ENCODE measurements at places on chromosomes 2 and 18.

GRCh38 chr2:144372410-144373080, 147.4 kb downstream of the ZEB2 start:
- peak; percentile 44 for DNase-seq

DNA sequence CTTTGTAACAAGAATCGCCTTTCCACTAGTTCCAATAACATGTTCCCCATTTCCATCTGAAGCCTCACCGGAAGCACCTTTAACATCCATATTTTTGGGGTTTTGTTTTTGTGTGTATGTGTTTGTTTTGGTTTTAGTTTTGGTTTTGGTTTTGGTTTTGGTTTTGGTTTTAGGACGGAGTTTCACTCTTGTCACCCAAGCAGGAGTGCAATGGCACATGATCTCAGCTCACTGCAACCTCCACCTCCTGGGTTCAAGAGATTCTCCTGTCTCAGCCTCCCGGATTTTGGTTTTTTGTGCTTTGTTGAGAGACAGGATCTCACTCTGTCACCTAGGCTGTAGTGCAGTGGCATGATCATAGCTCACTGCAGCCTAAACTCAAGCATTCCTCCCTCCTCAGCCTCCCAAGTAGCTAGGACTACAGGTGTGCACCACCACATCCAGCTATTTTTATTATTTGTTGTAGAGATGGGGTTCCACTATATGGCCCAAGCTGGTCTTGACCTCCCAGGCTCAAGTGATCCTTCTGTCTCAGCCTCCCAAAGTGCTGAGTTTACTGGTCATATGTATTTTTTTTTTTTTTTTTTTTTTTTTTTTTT, 36.3 kb downstream of the TGOLN2 start:
- no peak for DNase-seq

- no peak for DNase-seq
Observed at GRCh38 chr2:45962177-45962921, 310.9 kb downstream of the PRKCE start.

DNA sequence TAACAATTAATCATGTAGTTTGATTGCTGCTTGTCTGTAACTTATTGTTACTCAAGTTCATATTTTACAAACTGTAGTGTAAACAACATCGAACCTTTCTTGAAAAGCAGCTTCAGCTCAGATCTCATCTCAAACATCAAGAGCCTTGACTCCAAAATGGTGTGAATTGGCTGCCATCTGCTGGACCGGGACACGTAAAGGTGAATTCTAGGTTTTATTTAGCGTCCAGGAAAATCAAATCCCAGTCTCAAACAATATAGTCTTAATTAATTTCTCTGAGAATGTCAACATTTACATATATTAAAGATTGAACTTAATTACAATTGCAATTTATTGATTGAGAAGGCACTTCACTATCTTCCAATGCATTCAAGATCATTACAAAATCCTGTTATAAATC, 453.0 kb downstream of the GALR1 start:
- no peak for DNase-seq

DNA sequence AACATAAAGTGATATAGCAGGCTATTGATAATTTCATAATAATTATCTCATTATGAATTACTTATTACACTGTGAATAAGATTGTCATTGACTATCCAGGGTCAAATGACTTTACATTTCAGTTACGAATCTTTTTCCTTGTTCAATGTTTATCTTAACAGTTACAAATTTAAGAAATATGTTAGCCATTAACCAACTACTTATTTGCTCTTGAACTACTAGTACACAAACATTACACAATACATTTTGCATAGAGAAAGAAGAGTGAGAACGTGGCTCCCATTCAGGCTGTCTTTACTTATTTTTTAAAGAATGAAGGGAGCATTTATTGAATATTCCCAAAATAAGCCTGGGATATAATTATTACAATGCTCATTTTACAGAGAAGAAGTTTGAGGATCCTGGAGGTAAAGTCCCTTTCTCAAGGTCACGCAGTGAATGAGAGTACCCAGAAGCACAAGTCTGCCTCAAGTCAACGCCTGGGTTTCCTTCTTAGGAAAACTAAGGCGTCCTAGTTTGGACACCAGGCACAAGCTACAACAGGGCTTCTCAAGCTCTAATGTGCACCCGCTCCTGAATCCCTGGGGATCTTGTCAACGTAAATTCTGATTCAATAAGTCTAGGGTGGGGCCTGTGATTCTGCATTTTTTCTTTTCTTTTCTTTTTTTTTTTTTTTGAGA, 164.2 kb downstream of the FIGN start:
- DNase-seq = no peak

DNA sequence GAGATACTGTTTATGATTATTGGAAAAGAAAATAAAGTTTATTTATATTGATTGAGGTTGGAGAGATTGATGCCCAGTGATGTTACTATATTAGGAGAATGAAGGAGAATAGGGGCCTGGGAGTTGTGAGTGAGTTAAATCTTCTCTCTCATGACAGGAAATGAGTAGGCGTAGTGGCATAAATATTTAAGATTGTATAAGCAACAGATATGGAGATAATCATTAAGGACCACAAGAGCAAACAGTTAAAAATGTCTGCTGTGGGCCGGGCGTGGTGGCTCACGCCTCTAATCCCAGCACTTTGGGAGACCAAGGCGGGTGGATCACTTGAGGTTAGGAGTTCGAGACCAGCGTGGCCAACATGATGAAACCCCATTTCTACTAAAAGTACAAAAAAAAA, 62.7 kb downstream of the PTRHD1 start:
- no peak for DNase-seq

DNA sequence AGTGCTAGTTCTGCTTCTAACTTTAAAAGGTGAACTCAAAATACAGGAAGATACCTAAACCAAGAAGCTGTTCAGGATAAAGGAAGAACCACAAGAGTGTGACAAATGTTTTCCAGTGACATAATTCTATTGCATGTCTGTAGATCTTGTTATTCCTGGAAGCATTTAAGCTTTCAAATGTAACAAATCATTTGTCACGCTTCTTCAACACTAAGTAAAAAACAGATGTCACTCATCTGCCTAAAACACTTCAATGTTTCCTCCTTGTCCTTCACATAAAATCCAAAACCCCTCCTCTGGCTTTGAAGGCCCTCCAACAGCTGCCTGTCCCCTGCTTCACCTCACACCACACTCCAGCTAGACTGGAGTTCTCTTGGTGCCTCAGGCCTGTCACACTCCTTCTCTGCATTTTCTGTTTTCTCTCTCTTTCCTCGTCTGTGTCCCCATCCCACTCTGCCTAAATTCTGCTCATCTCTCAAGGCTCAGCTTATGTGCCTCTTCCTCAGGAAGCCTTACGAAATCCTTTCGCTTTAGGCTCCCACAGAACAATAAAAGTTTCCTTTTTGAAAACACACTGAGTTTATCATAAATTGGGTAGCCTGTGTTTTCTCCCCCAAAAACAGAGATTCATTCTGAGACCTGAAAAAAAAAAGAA, 6.4 kb upstream of the CLEC4F start:
- no peak for DNase-seq

DNA sequence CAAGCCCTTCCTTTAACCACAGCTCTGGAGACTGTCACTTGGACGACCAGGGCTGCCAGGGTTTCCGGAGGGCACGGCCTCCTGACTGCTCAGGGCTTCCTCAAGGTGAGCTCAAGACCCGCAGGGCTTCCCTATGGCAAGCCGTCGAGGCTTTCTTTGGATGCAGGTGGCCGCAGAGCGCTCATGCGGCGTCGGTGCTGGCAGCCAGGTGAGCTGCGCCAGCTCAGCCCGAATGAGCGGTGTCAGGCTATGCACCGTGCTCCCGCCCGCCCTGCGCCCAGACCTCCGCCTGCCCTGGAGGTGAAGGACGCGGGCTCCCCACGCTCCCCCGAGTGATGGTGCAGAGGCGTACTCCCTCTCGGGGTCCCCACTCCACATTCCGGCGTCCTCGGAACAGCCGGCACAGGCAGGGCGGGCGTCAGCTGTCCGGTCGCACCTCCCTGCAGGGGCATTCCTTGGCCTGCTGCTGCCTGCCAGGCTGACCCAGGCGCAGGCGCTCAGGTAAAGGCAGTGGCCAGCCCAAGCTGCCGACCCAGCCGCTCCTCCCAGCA, 20.8 kb upstream of the TUBB6 start:
- no peak for DNase-seq

DNA sequence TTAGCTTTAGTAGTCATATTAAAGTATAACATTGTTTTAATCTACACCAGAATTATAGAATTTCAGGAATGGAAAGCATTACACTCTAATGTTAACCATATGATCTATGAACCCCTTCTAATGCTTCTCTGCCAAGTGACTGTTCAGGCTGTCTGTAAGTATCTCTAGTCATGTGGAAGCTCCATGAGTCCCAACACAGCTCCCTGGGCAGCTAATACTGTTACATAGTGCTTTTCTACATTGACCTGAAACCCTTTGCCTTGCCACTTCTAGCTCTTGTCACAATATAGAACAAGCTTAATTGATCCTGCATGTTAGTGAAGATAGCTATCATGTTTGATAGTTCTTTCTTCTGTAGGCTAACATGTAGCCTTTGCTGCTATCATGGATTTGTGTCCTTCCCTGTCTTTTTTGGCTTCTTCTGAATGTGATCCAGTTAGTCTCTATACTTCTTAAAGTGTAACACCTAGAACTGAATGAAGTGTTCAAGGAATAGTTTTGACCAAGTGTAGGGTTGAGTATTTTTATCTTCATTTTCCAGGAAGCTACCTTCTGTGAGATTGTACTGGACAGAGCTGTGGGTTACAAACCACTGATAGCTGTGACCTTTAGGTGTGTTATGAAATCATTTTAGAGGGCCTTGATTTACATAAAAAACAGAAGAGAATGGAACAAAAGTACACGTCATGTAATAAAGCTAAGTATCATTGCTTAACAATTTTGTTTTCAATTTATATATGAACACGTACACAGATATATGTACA, 23.7 kb downstream of the BABAM2 start:
- DNase-seq = no peak
